Inflammatory macrophage treated with lipopolysaccharide for 1 hour (primary cell): ENCODE measurements at places on chromosomes 4 and X.

DNA sequence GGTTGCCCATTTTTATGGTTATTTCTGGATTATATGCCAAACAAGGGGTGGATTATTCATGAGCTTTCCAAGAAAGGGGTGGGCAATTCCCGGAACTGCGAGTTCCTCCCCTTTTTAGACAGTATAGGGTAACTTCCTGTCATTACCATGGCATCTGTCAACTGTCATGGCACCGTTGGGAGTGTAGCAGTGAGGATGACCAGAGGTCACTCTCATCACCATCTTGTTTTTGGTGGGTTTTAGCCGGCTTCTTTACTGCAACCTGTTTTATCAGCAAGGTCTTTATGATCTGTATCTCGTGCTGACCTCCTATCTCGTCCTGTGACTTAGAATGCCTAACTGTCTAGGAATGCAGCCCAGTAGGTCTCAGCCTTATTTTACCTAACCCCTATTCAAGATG lies 57.6 kb downstream of the SH3KBP1 start:
- peak; percentile 38 for DNase-seq

DNA sequence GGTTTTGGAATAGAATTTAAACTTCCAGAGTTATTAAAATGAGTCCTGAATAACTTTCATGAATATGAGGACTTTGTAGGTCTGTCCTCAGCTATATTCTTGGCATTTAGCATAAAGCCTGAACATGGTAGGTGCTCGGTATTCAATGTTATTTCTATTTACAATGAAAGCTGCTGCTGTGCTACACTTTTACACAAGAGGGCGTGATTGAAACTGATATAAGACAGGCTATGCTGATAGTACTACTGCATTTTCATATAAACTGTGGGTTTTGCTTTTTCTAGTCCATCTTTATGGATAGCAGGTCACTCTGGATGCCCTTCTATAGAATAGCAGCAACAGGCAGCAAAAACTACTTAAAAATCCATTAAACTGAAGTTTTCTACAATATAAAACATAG lies 12.3 kb upstream of the GNPDA2 start:
- peak; percentile 7 for DNase-seq

DNA sequence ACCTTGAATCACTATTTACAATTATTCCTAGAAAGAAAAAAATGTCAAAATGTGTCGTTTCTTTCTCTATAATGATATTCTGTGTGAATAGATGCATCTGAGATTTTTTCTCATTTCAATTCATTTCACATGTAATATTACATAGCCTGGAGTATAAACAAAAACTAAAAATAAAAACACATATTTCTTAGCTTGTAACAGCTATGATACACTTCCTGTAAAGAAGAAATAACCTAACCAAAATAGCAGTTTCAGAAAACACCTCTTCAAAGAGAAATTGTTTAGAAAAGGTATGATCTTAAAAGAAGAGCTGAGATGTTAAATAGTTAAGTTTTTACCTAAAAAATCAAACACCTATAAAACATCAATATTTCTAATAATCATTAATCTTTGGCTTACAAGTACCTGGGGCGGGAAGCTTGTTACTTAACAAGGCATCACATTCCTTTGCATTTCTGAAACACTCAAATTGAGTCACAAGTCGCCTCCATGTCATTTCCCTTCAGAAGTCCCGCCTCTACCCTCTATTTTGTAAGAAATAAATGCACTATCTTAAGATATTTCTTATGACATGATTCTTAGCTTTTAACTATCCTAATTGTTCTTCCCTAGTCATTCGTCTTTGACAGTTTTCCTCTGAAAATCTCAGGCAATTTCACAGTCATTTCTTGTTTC lies 76.5 kb downstream of the PCDH18 start:
- no peak for DNase-seq

- no peak for DNase-seq
These were observed 191.5 kb downstream of the SLC7A11 start for GRCh38 chr4:138050601-138051000.

DNA sequence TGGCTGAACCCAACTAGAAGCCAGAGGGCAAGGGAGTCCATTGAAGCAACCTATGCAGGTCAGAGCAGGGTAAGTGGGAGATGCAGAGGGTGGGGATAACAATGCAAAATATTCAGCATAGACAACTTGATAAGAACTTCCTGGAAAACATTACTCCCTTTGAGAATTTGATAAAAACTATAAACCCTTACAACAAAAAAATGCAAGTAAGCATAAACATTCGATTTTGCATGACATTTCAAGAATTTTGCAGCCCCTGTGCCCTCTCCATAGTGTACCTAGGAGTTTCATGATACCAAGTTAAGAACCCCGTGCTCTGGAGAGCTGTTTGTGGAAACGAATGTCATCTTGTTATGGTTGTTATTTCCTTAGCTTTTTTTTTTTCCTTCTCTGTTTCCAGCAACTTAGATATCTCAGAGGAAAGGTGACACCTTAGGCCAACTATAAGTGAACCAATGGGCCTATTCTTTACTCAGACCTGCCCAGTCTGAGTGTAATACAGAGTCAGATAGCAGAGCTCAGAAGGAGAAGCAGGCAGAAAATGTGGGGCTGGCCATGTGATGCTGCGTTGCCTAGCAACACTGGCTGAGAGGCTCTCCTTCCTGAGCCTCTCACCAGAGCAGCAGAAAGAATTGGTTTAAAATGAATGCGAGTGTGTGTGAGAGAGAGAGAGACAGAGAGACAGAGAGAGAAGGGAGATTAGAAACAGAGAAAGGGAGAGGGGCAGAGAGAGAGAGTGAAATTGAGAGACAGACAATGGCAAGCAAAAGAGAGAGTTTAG lies 36.7 kb upstream of the GABRQ start:
- no peak for DNase-seq

DNA sequence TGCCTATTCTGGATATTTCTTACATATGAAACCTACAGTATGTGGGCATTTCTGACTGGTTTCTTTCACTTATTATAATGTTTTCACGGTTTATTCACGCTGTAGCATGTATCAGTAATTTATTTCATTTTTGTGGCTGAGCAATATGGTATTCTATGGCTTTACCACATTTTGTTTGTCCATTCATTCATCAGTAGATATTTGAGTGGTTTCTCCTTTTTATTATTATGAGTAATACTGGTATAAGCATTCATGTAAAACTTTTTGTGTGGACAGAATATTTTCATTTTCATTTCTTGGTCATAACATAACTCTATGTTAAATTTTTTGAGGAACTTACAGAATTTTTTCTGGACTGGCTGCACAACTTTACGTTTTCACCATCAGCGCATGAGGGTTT lies 122.7 kb upstream of the PABPC5 start:
- no peak for DNase-seq

DNA sequence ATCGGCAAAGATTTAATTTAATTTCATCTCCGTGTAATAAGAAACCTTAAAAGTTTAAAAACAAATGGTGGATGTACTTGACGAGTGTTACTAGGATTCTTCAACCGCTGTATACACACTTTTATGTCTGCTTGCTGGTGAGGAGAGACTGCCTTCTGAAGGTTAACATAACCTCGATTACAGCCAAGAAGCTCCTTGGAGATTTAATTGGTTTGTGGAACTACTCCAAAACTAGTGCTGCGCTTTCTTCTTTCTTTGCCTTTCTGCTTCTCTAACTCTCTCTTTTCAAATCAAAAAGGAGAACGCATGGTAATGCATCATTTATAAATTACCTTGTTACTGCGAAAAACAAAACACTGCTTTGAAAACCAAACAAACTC lies 109.0 kb downstream of the ANTXR2 start:
- DNase-seq = no peak

GRCh38 chr4:122450847-122451246 lies 5.7 kb downstream of the IL2 start:
- DNase-seq = no peak

DNA sequence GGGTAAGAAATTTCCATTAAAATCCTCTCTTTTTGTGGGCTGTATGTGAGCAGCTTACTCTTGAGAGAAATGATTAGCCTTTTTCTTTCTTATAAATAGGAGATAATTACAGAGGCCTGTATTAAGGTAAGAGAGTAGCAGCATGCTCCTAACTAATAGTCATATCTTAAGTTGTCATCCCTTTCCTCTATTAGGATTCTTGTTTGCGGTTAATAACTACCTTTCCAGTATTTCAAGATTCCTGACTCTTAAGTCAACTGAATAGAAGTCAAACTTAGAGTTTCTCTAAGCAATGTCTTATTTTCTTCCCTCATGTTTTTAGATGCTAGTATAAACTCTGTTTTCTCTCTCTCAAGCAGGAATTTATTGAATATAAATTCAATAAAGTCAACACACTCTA lies 139.9 kb upstream of the GPRIN3 start:
- DNase-seq = no peak

DNA sequence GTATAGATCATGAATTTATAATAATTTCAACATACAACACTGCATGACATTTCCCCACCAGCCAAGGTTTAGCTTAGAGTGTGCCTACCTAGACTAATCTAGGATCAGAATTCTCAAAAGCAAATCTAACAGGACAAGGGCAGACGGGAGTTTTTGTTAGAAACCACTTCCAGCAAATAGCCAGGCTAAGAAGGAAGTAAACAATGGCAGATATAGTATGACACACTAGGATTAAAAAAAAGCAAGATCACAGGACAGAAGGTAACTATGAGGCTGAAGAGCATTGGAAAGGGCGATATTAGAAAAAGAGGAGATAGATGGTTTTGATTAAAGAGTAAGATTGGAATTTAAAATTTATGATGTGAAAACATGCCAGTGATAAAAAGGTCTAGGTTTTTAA lies 124.8 kb downstream of the LRBA start:
- no peak for DNase-seq

DNA sequence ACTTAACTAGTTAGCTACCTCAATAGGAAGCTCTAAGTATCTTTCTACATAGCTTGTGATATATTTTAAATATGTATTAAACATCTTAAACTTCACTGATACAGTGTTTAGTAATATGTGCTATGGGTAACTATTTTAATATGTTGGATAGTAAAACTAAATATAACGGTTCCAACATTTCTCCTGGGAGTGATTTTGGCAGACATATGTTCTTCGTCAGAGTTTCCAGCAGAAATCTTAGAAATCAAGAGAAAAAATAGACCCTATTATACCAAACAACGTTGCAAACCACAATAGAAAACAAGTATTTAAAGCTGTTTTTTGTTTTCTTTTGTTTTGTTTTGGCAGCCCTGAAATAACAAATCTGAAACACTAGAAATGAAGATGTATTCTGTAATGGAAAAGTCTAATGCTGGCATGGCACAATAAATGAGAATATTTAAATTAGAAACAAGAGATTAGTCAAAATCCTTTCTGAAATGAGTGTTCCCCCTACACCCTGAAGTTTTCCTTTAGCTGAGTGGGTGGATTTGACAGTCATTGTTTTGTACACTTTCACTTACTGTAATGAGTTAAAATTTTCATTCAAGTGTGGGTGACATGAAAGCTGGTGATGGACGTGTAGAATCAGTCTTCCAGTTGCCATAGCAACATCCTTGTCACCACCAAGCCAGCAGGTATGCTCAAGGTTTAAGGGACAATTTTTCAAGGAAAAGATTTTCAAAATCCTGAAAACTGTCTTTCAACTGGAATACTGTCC lies 233.5 kb downstream of the SCFD2 start:
- no peak for DNase-seq

GRCh38 chr4:169410839-169411770 lies 140.3 kb upstream of the SH3RF1 start:
- peak; percentile 31 for DNase-seq

DNA sequence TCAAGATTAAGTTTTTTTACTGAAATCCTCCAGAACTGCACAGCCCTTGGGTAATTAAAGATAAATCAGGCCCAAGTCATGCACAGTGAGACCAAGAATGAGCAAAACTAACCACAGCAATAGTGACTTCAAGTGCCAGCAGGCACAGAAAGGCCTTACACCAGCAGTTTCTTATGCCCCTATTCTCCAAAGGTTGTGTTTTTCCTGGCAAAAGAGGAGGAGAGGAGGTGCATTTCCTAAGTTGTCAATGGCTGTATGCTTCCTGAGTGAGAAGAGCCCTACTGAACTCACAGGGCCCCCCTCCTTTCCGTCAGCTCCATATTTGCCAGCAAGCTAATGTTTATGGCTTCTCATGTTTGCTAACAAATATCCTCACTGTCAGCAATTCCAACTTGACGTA lies 418.7 kb upstream of the INTU start:
- DNase-seq = no peak

GRCh38 chr4:183873409-183874185 lies 31.5 kb upstream of the STOX2 start:
- DNase-seq = no peak

GRCh38 chr4:88866862-88867550 lies 169.4 kb upstream of the NAP1L5 start:
- DNase-seq = no peak

DNA sequence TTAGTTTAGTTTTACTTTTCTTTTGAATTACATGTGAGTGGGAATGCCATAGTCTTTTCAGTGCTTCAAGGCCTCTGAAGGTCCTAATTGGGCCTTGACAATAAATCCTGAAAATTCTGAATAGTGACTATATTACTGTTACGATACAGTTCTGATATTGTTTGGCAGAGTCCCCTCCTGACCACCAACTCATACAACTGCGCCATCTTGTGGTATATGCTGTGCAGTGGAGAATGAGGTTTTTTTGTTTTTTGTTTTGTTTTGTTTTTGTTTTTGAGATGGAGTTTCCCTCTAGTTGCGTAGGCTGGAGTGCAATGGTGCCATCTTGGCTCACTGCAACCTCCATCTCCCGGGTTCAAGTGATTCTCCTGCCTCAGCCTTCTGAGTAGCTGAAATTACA lies 56.6 kb upstream of the CHRDL1 start:
- peak; percentile 12 for DNase-seq

GRCh38 chrX:7170898-7171297 lies 22.9 kb upstream of the PUDP start:
- peak; percentile 1 for DNase-seq

DNA sequence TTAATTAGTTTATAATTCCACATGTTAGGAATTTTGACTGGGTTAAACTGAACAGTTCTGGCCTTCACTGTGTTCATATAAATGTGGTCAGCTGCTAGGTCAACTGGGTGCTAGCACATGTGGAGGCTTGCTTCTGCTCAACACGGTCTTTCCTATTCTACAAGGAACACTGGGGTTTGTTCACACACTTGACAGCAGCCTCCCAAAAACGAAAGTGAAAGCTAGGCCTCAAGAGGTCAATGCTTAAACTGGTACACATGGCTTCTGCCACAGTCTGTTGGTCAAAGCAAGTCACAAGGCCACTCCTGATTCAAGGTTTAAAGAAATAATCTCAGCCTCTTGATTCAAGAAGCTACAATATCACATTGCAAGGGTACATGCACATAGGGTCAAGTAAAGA lies 126.5 kb downstream of the QDPR start:
- DNase-seq = peak; percentile 3

GRCh38 chr4:71132486-71132885 lies 139.0 kb downstream of the DCK start:
- DNase-seq = no peak

- no peak for DNase-seq
These were observed 5.1 kb downstream of the RAB33B start for GRCh38 chr4:139458999-139459398.
